ENCODE measurements at places on chromosomes 12 and 14.

- no peak for DNase-seq
Measured at GRCh38 chr14:60863249-60863648, 117.6 kb downstream of the TRMT5 start.

DNA sequence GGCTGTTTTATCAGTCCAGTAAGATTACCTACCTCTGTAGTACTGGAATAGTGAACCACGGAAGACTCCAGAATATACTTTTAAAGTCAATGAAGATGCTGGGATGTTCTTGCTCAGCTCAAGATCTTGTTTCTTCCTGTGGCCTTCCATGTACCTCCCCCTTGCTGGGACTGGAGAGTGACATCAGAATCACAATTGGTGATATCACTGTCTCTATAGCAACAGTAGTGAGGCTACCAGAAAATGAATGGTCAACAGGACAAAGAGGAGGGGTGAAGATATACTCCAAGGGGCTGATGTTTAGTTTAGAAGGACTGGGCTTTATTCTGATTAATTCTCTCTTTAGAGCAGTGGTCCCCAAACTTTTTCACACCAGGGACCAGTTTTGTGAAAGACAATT is 3.8 kb downstream of the AKAP3 start:
- DNase-seq = no peak

DNA sequence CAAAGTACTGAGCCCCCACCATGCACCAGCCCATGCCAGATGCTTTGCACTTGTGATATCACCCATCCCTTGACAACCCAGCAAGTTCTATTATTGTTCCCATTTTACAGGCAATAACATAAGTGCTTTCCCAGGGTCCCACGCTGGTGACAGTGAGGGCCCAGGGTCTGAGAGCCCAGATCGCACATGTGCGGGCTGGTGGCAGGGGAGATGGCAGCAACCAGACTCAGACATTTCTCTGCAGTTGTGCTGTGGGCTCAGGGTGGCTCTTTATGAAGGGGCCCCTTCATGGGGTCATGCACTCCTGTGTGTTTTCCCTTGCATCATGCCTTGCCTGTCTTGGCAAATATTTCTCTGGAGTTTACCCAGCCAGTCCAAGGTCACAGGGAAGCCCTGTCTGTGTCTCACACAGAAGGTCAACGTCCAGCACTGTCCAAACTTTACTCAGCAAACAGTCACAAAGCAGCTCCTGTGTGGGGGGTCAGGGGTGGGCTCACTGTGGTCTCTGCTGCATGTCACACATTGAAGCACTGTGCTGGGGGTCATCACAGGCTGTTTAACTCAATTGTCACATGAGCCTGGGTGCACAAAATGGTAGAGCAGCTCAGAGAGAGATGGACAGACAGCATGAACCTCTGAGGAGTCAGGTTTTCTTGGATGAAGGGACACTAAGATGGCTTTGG is 12.7 kb downstream of the SERPINA5 start:
- DNase-seq = no peak

GRCh38 chr14:32779840-32780239 is 158.8 kb upstream of the NPAS3 start:
- no peak for DNase-seq

GRCh38 chr14:68124979-68125731 is 305.6 kb downstream of the RAD51B start:
- DNase-seq = no peak

DNA sequence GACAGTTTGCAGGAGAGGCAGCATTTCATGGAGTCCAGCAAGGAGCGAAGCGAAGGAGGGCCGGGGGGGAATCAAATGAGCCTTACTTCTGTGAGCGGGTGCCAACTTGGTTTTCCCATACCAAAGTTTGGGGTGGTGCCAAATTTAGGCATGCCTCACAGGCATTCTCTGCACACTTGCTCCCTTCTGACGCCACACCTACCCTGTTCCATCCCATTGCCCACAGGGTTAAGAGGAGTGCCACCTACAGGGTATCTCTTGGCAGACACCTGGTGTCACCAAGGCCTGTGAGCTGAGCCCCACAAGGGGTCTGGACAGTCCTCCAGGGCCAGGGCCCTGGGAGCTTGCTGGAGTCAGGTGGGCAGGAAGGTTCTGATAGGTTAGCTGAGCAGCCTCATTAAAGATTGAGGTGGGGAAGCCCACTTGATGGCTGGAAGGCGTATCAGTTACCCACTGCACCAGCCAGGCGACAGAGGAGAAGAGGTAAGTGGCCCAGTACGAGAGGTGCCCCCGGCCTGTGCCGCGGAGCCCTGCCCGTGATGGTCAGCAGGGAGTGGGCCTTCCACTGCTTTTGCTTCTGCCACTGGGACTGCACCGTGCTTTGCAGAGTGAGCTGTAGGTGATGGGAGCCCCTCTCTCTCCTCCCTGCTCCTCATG is 45.2 kb downstream of the DEGS2 start:
- DNase-seq = no peak

DNA sequence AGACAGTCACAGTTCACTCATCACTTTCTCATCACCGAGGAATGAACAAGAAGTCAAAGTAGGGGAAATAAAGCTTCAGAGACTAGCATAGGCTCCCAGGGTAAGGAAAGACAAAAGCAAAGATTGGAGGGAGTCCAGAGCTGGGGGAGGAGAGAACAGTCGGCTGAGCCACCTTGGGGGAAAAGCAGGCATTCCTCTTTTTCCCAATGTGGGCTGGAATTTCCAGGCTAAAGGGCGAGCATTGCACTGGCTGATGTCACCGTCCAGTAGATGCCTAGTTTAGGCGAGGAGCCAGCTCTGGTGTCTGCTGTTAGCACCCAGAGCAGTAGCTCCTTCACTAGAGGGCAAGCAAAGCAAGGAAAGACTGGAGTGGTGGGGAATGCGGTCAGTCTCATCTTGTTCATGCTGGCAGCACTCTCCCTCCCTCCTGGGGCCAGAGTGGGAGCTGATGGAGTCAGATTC is 8.5 kb upstream of the KRT75 start:
- DNase-seq = peak; percentile 11
